ENCODE measurements at places on chromosomes 1 and 21. TPM values are rescaled to one million over a fixed set of nuclear protein-coding genes. Genes with fewer than 3 reads are reported as not detected.

DNA sequence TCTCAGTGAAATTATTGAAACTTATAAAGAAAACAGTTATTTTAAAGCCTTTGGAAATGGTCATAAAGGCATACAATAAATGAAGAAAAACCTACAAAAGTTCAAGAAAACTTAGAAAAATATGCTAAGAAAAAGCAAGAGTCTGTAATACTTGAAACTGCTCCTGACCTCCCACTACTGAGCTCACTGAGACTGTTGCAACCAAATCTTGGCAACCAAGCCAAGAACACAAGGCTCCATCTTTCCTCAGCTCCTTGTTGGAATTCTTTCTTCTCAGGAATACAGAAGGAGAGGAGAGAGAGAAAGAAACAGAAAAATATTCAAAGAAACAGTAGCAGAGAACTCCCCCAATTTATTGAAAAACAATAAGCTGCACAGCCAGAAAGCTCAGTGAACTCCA lies 160.5 kb downstream of the RASAL2 start:
- no peak overlapping the region for H3K27ac ChIP-seq
- no peaks in the 10 kb centered on the region for H3K4me1 ChIP-seq
- DNase-seq, result no peak
- no peak overlapping the region for H3K4me3 ChIP-seq
- H3K27me3 ChIP-seq, result peaks cover 6% of the 10 kb centered on the region

- no peaks in the 10 kb centered on the region for H3K36me3 ChIP-seq
- H3K4me3 ChIP-seq, result no peak overlapping the region
- H3K4me1 ChIP-seq, result no peaks in the 10 kb centered on the region
- H3K27ac ChIP-seq, result no peak overlapping the region
- no peaks in the 10 kb centered on the region for H3K27me3 ChIP-seq
These were observed 26.1 kb downstream of the WNT9A start for GRCh38 chr1:227921461-227922185.

GRCh38 chr1:2414297-2414958 lies 2.1 kb upstream of the PEX10 start:
- no peaks in the 10 kb centered on the region for H3K36me3 ChIP-seq
- H3K4me3 ChIP-seq, result peak overlapping the region; percentile 99
- peak; percentile 85 for DNase-seq
- no peaks in the 10 kb centered on the region for H3K27me3 ChIP-seq

DNA sequence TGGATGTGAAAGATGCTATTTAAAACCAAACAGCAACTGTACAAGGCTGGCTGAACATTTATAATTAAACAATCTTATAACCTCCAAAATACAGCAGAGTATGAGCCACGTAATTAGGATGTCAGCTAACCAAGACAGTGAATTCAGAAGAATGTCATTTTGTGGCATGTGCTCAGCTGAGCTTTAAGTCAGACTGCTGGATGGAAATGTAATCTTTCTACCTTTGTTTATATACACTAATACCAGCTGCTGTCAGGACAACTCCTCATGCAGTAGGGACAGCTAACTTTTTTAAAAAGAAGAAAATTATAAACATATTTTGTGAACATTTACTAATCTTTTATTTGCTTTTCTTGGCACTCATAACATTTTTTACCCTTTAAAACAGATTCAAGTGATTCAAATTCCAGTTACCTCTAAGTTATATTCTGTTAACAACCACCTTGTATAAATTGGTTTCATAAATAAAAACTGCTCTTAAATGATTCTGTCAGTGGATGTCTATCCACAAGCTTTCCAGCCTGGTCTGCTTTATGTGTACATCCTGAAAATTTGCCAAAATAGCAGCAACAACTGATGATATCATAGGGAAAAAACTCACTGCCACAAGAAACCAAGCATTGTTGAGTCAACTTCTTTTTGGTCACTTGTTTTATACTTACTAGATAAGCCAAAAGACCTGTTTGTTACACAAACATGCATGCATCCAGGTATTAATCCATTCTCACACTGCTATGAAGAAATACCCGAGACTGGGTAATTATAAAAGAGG lies 36.1 kb downstream of the DPH5 start:
- no peak overlapping the region for H3K27ac ChIP-seq
- no peak for DNase-seq
- no peaks in the 10 kb centered on the region for H3K27me3 ChIP-seq
- peaks cover 8% of the 10 kb centered on the region for H3K4me1 ChIP-seq
- no peak overlapping the region for H3K4me3 ChIP-seq

- no peak for DNase-seq
- peaks cover 5% of the 10 kb centered on the region for H3K36me3 ChIP-seq
- peaks cover 31% of the 10 kb centered on the region for H3K4me1 ChIP-seq
- peaks cover 23% of the 10 kb centered on the region for H3K27me3 ChIP-seq
These were observed 646 bp upstream of the RRP15 start for GRCh38 chr1:218284377-218284916.

DNA sequence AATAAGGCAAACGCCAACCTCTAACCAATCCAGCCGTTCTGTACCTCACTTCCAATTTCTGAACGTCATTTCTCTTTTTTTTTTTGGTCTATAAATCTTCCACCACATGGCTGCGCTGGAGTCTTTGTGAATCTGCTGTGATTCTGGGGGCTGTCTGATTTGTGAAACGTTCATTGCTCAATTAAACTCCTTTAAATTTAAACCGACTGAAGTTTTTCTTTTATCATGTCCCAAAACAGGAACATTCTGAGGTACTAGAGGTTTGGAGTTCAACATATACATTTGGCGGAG lies 65.5 kb upstream of the BACH1 start:
- H3K27ac ChIP-seq, result peak overlapping the region; percentile 82
- H3K4me3 ChIP-seq, result peak overlapping the region; percentile 79
- peaks cover 69% of the 10 kb centered on the region for H3K4me1 ChIP-seq
- H3K27me3 ChIP-seq, result peaks cover 16% of the 10 kb centered on the region
- DNase-seq, result peak; percentile 8
- H3K36me3 ChIP-seq, result no peaks in the 10 kb centered on the region

DNA sequence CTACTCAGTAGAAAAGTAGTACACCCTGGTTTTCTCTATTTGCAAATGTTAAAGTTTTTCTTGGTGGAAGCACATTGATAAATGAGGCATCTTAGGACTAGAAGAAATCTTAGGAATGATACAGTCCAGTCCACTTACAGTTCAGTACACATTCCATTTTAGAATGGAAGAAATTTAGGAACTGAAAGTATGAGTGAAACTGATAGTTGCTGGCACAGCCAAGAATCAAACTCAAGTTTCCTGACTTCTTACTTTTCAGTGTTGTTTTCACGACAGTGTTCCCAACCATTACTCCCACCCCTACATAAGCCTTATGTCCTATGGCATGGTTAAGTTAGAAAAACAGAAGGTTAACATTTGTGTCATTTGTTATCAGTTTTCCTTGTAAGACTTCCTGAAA lies 258.5 kb downstream of the BACH1 start:
- no peak overlapping the region for H3K27ac ChIP-seq
- H3K4me1 ChIP-seq, result no peaks in the 10 kb centered on the region
- H3K27me3 ChIP-seq, result no peaks in the 10 kb centered on the region
- no peaks in the 10 kb centered on the region for H3K36me3 ChIP-seq
- DNase-seq, result no peak

DNA sequence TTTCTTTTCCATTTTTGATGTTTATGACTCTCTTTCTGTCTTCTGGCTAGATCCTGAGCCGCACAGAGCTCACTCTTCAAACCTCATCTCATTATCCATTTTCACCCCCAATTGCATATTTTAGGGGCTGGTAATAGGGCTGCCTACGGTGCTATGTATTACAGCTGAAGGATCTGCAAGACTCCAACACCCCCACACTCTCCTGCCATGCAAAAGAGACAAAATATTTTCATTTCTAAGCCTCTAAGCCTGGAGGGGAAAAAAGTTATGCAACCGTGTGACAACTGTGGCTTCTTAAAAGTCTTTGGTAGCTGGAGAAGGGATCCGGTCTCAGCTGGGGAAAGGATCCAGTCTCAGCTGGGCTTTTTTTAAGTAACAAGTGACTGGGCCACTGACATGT lies 311.6 kb downstream of the NPHP4 start:
- H3K4me3 ChIP-seq, result no peak overlapping the region
- H3K27ac ChIP-seq, result no peak overlapping the region
- no peaks in the 10 kb centered on the region for H3K4me1 ChIP-seq
- DNase-seq, result no peak

- H3K4me3 ChIP-seq, result no peak overlapping the region
- no peaks in the 10 kb centered on the region for H3K4me1 ChIP-seq
- no peak for DNase-seq
These were observed 89.9 kb upstream of the PDC start for GRCh38 chr1:186550832-186551231.

Gene GSTM1
- 60.6 TPM for total RNA-seq

Gene CRNN
- total RNA-seq, result not detected

Gene PPIE
- total RNA-seq, result 54.6 TPM

Gene KLHDC7A
- not detected for total RNA-seq

Gene COL6A2
- 10.8 TPM for total RNA-seq

Gene VWA5B1
- not detected for total RNA-seq
